ENCODE measurements at places on chromosomes 11 and 22. TPM values are rescaled to one million over a fixed set of nuclear protein-coding genes. Genes with fewer than 3 reads are reported as not detected.
A peak's percentile ranks its signal among the peaks of the same experiment; 100 is the strongest.

- DNase-seq: no peak
These were observed at the start of gene IL18BP for GRCh38 chr11:71998649-71999310. Gene IL18BP, plus strand, starts transcription at chr11:71998909. Its CDS starts 1,076 bp downstream, at chr11:71999985.

- no peak for DNase-seq
These were observed 2.7 kb downstream of the MUC5AC start for GRCh38 chr11:1160231-1161101.

GRCh38 chr22:28989484-28989883 lies 72.1 kb downstream of the C22orf31 start:
- DNase-seq: no peak

GRCh38 chr22:32650553-32651345 lies 150.8 kb upstream of the TIMP3 start:
- no peak for DNase-seq

DNA sequence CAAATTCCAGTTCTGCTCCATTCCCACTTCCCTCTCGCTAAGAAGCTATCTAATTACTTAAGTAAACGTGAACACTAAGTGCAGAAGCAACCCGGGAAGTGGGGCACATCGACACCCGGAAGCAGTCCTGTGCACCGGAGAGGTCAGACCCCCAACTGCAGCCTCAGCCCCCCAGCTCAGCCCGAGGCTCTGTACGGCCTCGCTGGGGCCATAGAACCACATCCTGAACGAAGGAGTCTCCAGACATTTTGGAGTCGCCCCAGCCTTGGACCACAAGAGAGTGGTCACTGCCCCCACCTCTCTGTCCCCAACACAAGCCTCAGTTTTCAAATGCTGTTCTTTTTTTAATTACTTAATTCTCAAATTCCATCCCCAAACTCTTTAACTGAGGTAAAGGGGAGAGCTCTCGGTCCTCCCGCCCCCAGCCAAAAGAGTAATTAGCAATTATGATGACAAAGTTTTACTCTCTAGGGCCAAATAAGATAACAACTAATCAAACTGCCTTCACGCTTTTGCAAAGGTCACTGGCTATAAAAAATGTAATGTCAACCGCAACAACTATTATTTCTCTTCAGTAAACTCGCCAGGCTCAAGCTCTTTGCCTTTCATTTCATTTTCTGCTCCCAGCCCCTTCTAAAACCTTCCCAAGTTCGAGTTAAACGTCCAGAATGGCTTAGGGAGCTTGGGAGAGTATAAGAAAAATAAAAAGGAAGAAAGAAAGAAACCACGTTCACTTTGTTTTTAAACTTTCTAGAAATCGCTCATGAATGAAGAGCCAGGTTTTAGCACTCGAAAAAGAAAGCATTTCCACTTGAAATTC lies 2.2 kb downstream of the PAX6 start:
- DNase-seq: no peak

DNA sequence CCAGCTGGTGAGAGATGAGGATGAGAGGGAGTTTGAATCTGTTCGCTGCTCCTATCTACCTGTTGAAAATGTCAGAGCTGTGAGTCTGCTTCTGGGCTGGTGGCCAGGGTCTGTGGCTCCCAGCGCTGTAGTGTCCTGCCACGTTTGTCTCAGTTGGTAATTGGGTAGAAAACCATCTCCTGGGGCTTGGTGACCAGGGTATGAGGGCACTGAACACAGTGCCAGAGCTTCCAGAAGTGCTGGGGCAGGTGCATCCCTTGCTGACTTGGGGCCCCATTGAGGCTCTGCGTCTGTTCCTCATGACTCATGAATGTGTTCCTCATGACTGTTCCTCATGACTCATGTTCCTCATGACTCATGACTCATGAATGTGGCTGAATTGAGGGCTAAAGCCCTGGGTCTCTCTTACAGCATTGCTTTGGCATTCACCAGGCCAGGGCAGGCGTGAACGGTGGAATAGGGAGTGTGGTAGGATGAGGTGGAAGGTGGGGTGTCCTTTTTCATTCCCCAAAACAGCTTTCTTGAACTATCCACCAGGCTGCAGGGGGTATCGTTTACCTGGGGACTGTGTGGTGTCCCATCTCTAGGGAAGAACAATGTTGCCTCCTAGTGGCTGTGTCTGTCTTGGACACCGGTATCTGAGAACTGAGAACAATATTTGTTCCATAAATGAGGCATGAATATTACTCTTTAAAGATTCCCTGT lies 139.5 kb downstream of the COMMD9 start:
- DNase-seq: peak; percentile 62

DNA sequence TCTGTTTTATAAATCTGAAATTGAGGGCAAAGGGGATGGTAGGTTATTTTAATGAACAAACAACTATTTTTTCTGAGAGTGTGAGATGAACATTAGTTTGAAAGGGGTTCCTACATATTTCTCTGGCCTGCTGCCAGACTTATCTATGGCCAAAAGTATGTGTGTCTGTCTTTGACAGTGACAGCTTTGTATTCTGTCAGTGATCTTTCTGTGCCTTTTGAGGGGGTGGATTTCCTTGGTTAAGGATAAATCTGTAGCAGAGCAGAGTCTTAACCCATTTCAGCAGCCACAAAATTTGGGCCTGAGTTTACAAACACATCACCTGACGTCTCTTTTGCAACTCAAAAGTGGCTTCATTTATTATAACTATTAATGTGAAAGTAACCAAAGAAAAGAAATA lies 30.9 kb downstream of the ZFTA start:
- DNase-seq: no peak

DNA sequence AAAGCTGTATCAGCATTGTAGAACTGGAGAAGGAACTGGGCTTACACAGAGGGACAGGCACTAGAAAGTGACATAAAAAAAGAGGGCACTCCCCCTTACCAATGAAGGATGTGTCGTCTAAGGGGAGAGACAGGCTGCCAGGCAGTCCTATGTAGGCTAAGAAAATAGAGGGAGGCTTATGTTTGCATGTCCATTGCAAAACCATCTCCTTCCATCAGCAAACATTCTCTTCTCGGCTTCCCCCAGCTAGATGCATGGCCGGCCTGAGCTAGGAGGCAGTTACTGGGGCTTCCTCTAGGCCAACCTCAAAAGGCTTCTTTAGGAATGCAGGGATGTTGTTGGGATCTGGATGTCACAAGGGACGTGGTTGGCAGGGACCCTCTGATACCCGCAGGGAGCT lies 139.1 kb downstream of the PKNOX2 start:
- DNase-seq: no peak

Gene GDPD4
- total RNA-seq: not detected

Gene CDON
- 7.4 TPM for total RNA-seq

Gene IRAG1
- total RNA-seq: 75.5 TPM

Gene ADAMTS15
- 5.9 TPM for total RNA-seq

Gene TSKU
- 79.5 TPM for total RNA-seq
